ENCODE measurements at places on chromosomes 2 and 18. TPM values are rescaled to one million over a fixed set of nuclear protein-coding genes. Genes with fewer than 3 reads are reported as not detected.

Gene UGT1A4
- total RNA-seq = not detected

Gene ABCG5
- not detected for total RNA-seq

Gene FTCDNL1
- total RNA-seq = not detected

Gene PIKFYVE
- 29.4 TPM for total RNA-seq

Gene SF3B1
- total RNA-seq = 506 TPM

Gene ZNF385B
- 1.9 TPM for total RNA-seq

Gene KLHL41
- 1.2 TPM for total RNA-seq

Gene RIT2
- total RNA-seq = not detected

Gene SIX3
- 0.14 TPM for total RNA-seq

Gene VIT
- total RNA-seq = 31.4 TPM

Gene BCL11A
- total RNA-seq = 0.41 TPM

Gene EFR3B
- 0.81 TPM for total RNA-seq

Gene ERBB4
- 29.3 TPM for total RNA-seq

Gene VWC2L
- 0.27 TPM for total RNA-seq

Gene ABCB11
- total RNA-seq = not detected

Gene EMILIN1
- 309 TPM for total RNA-seq

Gene AMER3
- total RNA-seq = not detected

Gene MAP3K19
- not detected for total RNA-seq

Gene SPDYA
- total RNA-seq = 5.3 TPM

Gene CRACDL
- total RNA-seq = 5.9 TPM

Gene C2orf69
- 16.7 TPM for total RNA-seq

Gene CYP27A1
- total RNA-seq = 31.6 TPM

Gene ITPRIPL1
- total RNA-seq = 0.63 TPM

Gene RBM44
- total RNA-seq = 7.1 TPM

Gene PIEZO2
- 10.3 TPM for total RNA-seq

Gene PRSS56
- total RNA-seq = not detected

Gene REG3A
- 2.8 TPM for total RNA-seq

Gene ALK
- total RNA-seq = 2.0 TPM

Gene GPAT2
- total RNA-seq = 6.9 TPM

Gene CNGA3
- total RNA-seq = not detected

Gene SNRNP200
- 77.2 TPM for total RNA-seq

Gene CENPA
- total RNA-seq = not detected

Gene PNO1
- total RNA-seq = 8.3 TPM

Gene TMEM185B
- total RNA-seq = 24.0 TPM

Gene CETN1
- not detected for total RNA-seq
